ENCODE measurements at places on chromosomes 16 and 17.
A peak's percentile ranks its signal among the peaks of the same experiment; 100 is the strongest.

DNA sequence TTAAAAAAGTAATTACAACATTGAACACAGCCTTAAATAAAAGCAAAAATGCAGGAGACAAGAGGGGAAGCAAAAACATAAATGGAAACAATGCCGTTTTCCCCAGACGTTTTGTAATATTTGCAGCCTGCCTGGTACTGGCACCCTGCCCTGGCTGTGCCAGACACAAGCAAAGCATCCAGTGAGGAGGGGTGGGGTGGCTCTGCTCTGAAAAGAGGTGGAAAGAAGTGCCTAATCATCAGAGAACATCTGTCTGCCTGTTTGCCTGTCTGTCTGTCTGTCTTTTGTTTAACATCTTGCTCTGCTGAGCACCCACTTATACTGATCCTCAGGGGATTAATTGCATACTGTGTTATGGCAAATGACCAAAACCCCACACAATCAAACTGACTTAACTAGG lies 62.7 kb downstream of the C16orf82 start:
- no peak for DNase-seq

GRCh38 chr17:19533718-19534561 lies at the start of gene SLC47A1:
Gene SLC47A1 (plus strand): TSS chr17:19533854. CDS start chr17:19533940, 86 bp downstream.
- no peak for DNase-seq

- no peak for DNase-seq
Observed at GRCh38 chr16:24302636-24303035, 46.5 kb downstream of the CACNG3 start.

GRCh38 chr17:80990921-80991644 lies 558 bp upstream of the CHMP6 start:
- DNase-seq: no peak

GRCh38 chr17:43661699-43662412 lies at the start of gene MEOX1:
Gene MEOX1 (minus strand): TSS chr17:43661922. CDS start chr17:43661534, 388 bp downstream.
- no peak for DNase-seq

DNA sequence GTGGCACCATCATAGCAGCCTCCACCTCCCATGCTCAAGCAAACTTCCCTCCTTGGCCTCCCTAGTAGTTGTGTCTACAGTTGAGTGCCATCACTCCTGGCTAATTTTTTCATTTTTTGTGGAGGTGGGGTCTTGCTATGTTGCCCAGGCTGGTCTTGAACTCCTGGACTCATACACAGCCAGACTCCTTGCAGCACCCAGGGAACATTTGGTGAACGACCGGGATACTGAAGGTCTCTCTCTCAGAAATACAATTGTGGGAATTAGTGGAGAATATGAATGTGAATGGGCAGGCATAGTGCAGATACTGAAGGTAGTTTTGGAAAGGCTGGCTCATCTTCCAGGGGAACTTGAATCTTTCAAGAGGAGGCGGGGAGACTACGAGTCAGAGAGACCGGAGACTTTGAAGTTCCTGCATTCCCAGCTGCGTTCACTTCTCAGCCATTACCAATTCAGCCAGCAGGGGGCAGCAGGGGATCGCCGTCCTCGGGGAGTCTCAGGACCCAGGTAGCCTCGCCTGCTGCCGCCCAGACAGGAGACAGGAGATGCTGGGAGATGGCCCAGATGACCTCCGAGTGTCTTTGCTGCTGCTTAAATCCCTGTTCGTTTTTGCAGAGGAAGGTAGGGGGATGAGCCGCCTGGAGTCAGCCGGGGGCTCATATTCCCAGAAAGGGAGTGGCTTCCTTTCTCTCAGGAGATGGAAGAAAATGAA lies 68.6 kb downstream of the HAPSTR1 start:
- no peak for DNase-seq

DNA sequence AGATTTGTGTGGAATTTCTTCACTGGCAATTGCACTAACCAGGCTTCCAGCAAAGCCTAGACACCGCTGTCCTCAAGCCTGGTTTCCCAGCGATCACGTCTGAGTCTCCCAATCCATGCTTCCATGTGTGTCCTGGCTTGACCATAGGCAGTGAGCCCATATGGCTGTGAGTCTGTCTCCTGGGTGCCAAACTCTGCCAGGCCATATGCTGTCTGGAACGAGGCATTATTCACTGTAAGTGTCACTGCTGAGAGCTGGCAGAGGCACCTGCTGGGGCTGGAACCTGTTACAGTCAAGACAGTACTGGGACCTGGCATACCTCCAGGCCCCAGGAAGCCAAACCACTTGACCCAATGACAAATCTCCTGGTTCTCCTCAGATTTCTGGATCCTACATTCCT lies 60.4 kb downstream of the HS3ST2 start:
- DNase-seq: no peak

DNA sequence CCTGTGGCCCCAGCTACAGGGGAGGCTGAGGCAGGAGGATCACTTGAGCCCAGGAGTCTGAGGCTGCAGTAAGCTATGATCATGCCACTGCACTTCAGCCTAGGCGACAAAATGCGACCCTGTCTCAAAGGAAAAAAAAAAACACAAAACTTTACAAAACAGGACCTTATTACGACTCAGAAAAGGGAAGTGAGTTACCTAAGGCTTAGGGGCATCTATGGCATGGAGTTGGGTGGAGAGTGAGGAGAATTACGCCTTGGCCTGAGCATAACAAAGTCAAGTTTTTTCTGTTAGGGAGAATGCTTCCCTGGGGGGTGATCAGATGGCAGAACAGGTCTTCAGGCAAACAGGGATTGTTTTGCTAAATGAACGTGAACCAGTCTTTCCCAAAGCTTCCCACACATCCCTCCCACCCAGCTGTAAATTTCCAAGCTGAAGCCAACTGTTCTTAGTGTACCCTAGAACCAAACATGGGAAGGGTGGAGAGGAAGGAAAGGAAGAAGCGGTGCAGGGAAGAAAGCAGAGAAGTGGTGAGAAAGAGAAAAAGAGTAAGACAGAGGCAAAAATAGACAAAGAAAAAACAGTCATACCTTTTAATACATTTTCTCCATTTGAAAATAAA lies 24.6 kb upstream of the TNRC6C start:
- DNase-seq: no peak

GRCh38 chr17:48610282-48611211 lies at the start of gene HOXB7:
Gene HOXB7 (minus strand): TSS chr17:48611017. CDS start chr17:48610918, 99 bp downstream.
- DNase-seq: peak; percentile 32

GRCh38 chr17:16083223-16083622 lies 83.6 kb downstream of the TTC19 start:
- no peak for DNase-seq

DNA sequence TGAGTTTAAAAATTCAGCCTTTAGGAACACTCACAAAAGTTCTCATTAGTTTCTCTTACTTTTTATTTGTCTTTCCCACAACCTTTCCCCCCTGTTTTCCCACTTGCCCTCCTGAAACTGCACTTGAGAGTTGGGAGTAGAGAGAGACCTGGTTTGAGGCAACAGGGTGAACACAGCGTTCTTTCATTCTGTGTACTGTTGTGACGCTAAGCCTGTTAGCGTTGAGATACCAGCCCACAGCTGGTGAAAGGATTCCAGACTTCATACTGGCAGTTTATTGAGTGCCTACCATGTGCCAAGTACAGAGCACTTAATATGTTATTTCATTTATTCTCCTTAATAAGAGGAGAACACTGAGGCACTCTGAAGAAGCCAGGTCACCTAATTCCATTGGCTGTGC lies 10.3 kb downstream of the TNRC6C start:
- DNase-seq: no peak

DNA sequence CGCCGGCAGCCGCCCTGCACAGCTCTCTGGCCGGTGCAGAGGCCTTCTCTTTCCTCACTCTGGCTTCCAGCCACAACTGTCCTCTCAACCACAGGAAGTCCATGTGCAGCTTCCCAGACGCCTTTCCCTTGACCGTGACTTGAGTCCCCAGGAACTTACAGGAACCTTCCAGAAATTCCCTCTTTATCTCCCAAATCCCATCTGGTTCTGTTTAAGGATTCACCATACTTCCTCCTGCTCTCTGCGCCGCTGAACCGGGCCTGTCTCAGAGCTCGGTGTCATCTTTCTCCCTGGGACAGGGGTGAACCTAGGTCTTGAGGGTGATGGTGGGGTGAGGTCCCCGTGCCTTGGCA lies 65.2 kb upstream of the ZNF469 start:
- DNase-seq: no peak

GRCh38 chr17:67818110-67819002 lies 6.9 kb upstream of the BPTF start:
- no peak for DNase-seq

DNA sequence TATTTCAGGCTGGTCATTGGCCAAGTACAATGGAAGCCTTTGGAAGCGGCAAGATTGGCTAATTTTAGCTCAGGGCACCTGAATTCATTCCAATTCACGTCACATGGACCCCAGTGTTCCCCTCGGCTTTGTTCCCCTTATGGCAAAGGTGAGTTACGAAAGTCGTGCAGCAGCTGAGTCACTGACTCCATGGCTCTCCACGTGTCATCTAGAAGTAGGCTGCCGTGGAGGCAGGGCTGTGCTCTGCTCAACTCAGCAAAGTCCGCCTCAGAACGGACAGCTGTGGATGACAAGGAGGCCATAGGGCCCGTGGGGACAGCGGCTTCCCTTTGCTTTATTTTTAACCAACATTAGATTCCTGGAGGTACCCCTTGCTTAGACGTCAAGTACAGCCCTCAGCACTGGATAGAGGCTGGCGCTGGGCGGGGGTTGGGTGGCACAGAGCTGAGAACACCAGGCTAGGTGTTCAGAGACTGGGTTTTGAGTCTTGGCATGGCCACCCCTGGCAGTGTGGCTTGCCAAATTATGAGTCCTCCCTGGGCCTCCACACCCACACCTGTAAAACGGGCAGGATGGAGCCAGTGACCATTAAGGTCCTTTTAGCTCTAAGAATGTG lies 23.6 kb downstream of the ADAD2 start:
- no peak for DNase-seq

DNA sequence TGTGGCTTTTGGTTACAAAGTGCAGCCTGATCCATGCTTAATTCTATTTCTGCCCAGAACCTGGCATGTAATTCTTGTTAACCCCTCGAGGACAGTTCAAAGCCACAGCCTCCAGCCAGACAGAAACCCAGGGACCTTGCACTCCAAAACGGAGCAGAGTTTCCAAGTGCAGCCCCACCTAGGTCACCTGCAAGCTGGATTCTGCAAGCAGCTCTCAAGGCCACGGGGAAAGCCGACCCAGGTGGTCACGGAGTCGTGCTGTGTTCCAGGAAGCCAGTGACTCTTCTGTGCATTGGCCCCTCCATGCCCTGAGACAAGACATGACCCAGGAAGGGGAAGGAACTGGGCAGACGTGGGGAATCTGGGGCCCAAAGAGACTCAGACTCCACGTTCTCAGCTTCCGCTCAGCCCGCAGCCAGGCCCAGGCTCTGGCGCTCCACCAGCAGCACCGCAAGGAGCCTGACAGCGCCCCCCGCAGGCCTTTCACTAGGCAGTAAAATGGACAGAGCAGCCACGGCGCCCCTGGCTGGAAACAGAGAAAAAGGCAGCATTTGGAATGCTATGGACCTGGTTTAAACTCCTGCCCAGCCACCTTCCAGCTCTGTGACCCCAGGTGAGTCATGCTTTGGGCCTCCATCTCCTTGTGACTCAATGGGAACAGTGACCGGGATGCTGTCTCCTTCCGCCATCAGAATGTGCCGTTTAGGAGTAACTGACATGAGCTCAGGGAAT lies 27.3 kb upstream of the GSG1L start:
- no peak for DNase-seq

- DNase-seq: no peak
Observed at GRCh38 chr17:34133350-34133749, 121.7 kb upstream of the CCL2 start.

- DNase-seq: no peak
Observed at GRCh38 chr17:57876866-57877237, 27.0 kb upstream of the MRPS23 start.

DNA sequence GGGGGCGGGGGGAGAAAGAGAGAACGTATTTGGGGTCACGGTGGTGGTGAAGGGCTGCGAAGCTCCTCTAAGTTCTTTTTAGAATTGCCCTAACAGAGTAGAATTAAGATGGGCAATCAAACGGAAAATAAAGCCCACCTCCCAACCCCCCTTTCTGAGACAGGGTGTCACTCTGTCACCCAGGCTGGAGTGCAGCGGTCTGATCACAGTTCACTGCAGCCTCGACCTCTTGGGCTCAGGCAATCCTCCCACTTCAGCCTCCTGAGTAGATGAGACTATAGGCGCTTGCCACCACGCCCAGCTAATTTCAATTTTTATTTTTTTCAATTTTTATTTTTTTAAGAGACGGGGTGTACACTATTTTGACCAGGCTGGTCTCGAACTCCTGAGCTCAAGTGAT lies 710 bp upstream of the CAVIN1 start:
- DNase-seq: no peak

- DNase-seq: no peak
Observed at GRCh38 chr17:42334677-42335076, 46.4 kb downstream of the STAT5A start.

DNA sequence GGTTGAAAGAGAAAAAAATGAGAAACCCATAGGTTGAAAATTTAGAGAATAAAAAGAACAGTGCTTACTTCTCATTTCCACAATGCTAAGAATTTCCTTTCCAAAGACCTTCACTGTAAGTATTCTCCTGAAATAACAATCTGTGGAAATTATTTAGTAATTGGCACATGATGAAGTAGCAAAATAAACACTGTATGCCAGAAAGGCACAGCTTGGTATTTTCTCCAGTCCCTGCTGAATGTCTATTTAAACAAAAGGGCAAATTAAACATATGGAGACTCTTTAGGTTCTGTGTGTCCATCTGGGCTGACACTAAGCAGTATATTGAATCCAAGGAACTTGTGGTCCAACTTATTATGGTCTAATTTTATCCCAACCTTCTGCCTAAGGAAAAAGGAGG lies 46.1 kb downstream of the CHCT1 start:
- no peak for DNase-seq

DNA sequence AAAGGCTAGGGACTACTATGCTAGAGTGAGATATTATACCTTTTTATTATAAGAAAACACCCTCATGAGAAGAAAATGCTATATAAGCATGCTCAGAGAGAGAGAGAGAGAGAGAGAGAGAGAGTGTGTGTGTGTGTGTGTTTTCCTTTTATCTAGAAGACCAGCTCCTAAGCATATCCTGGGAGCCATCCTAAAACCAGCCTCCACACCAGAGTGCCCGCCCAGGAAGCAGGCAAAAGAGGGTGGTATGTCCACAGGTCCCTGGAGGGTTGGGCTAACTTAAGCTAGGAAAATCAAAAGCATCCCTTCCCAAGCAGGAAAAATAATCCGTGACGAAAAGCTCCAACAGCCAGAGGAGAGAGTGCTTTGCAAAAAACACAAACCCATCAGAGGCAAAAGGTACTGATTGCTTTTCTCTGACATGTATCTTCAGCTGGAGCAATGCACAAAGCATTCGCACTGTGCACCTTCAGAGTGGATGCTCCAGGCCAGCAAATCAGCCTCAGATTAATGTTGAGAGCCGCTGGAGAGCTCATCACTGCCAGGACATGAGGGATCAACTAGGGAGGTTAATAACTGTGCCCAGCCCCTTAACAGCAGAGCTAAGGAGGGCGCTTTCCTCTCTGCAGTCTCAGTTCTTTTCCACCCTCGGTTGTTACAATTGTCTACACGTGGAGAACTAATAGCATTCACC lies 125.1 kb downstream of the SLC39A11 start:
- no peak for DNase-seq

GRCh38 chr17:6098050-6098822 lies 28.1 kb downstream of the WSCD1 start:
- no peak for DNase-seq

GRCh38 chr17:14581186-14581830 lies 280.4 kb downstream of the HS3ST3B1 start:
- DNase-seq: no peak

- no peak for DNase-seq
Observed at GRCh38 chr17:8488901-8489300, 53.2 kb downstream of the NDEL1 start.

GRCh38 chr17:17780922-17781590 lies 55.7 kb downstream of the SREBF1 start:
- no peak for DNase-seq
